Posterior vena cava (tissue), 2 donors: ENCODE measurements at places on chromosomes 16 and 17. TPM values are rescaled to one million over a fixed set of nuclear protein-coding genes. Genes with fewer than 3 reads are reported as not detected.

Gene C17orf50
- total RNA-seq: not detected

Gene LCMT1
- 23.2 TPM for total RNA-seq

Gene DPEP2
- total RNA-seq: 3.0 TPM

Gene CETP
- not detected for total RNA-seq

Gene NLRC3
- total RNA-seq: 0.81 TPM

Gene NHLRC4
- total RNA-seq: 0.65 TPM

Gene KRTAP9-8
- total RNA-seq: not detected
